WTC11 (cell line): ENCODE measurements at places on chromosomes 3 and 15. TPM values are rescaled to one million over a fixed set of nuclear protein-coding genes. Genes with fewer than 3 reads are reported as not detected.

The NEK11 gene
- total RNA-seq, result 1.6 to 1.8 TPM (median 1.7 TPM) in 3 replicates

The TGM4 gene
- total RNA-seq, result not detected in 3 replicates

The STAG1 gene
- total RNA-seq, result 14.9 to 20.7 TPM (median 17.7 TPM) in 3 replicates

The HRG gene
- total RNA-seq, result 0.11 to 0.24 TPM (median 0.11 TPM) in 3 replicates

The FMN1 gene
- 3.6 to 4.5 TPM (median 4.1 TPM) in 3 replicates for total RNA-seq

The PCNP gene
- 187 to 193 TPM (median 192 TPM) in 3 replicates for total RNA-seq

The BUB1B gene
- 148 to 192 TPM (median 156 TPM) in 3 replicates for total RNA-seq

The HTR3E gene
- not detected in 3 replicates for total RNA-seq

The WDR49 gene
- 0.73 to 1.1 TPM (median 0.92 TPM) in 3 replicates for total RNA-seq

The VIPR1 gene
- total RNA-seq, result 7.1 to 9.4 TPM (median 7.2 TPM) in 3 replicates

The FBXO40 gene
- 0.04 to 0.09 TPM (median 0.07 TPM) in 3 replicates for total RNA-seq

The IGSF10 gene
- total RNA-seq, result 0.60 to 0.70 TPM (median 0.66 TPM) in 3 replicates

The C3orf85 gene
- not detected in 3 replicates for total RNA-seq

The SLC6A20 gene
- total RNA-seq, result 0.16 to 0.27 TPM (median 0.26 TPM) in 3 replicates

The ZNF609 gene
- total RNA-seq, result 45.9 to 47.4 TPM (median 46.3 TPM) in 3 replicates

The GOLGA8M gene
- total RNA-seq, result 0.39 TPM in 1 of 3 replicates, not detected in the others

The GOLGA6L7 gene
- total RNA-seq, result not detected in 3 replicates

The ZBED2 gene
- total RNA-seq, result 0.07 to 0.16 TPM (median 0.09 TPM) in 3 replicates

The SKOR1 gene
- total RNA-seq, result 0.09 to 0.22 TPM (median 0.11 TPM) in 3 replicates
